ENCODE measurements at places on chromosomes 1 and 21. TPM values are rescaled to one million over a fixed set of nuclear protein-coding genes. Genes with fewer than 3 reads are reported as not detected.

Gene TMEM82
- polyA plus RNA-seq = not detected

Gene CTSS
- polyA plus RNA-seq = 3.9 TPM

Gene PDZK1IP1
- not detected for polyA plus RNA-seq

Gene FMOD
- 3.0 TPM for polyA plus RNA-seq
